ENCODE measurements at places on chromosomes 12 and 14. TPM values are rescaled to one million over a fixed set of nuclear protein-coding genes. Genes with fewer than 3 reads are reported as not detected.

Gene DCD
- total RNA-seq, result not detected

Gene MYO1A
- total RNA-seq, result 2.6 TPM

Gene SYT1
- not detected for total RNA-seq

Gene KRT3
- not detected for total RNA-seq

DNA sequence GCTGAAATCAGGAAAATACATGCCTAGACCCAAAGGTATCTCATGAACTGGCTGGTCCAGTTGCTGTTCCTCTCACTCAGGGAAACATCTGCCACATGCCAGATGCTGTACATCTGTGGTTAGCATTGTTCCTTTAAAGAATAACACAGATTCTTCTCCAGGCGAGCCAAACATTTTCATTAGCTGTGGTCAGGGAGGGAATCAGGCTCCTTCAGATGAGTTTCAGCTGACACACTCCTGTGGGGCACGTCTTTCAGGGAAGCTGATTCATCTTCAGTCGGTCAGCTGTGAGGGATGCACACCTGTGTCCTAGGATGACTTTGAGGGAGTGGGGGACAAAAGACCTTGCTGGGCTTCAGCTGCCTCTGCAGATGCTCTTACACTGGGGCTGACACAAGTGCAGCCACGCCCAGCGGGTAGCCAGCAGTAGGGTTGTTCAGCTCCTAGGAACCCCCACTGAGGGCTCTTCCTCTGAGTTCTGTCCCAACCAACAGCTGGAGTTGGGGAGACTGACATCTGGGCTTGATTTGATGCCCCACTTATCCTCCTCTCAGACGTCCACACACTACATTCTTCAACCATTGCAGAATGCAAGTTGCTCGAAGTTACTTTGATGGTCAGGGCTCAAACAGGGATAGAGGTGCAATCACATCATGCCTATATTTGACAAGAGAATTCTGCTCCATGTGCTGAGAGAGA lies 155.0 kb downstream of the NUAK1 start:
- DNase-seq, result no peak

- no peak for DNase-seq
Observed at GRCh38 chr12:30706476-30706875, 10.8 kb upstream of the IPO8 start.

- no peak for DNase-seq
Observed at GRCh38 chr12:75389061-75389460, 1.8 kb upstream of the GLIPR1L2 start.

GRCh38 chr12:47207829-47208248 lies 128.1 kb upstream of the AMIGO2 start:
- DNase-seq, result no peak

GRCh38 chr12:96302687-96303310 lies 97.4 kb downstream of the CDK17 start:
- no peak for DNase-seq

DNA sequence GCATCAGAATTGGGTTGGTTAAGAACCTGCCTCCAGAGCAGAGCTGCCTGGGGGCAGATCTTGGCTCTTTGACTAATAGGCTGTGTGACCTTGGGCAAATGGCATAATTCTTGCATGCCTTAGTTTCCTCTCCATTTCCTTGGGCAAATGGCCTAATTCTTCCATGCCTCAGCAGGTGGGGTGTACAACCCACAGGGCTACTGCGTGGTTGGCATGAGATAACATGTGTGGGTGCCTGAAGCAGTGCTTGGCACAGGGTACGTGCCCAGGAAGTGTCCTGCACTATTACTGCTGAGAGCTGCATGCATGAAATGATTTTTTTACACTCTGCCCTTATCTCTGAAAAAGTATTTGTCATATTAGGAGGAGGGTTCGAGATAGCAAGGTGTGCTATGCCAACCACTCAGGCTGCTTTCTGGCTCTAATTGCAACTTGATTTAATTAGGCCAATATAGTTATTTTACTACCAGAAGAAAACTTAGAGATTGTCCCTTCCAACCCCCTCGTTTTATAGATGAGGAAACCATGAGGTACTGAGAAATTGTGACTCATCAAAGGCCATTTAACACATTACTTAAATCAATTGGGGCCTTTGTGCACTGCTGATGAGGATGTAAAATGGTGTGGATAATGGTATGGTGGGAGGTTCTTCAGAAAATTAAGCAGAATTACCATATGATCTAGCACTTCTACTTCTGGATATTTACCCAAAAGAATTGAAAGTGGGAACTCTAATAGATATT lies 161.6 kb upstream of the HIF1A start:
- DNase-seq, result peak; percentile 44

- DNase-seq, result no peak
Observed at GRCh38 chr14:59629444-59630287, 53.1 kb upstream of the CCDC175 start.

DNA sequence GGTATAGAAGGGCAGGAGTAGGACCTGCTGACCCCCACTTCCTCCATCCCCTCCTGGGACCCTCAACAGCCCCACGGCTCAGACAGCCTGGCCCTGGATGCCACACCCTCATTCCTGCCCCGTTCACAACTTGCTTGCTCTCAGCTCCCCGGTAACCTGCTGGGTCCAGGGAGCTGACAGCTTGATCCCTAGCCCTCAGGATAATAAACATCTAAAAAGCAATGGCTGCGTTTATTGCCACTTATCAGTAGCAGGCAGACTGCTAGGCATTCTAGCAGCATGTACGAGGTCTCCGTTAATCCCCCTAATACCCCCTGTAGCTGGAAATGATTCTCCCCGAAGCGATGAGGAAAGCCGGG lies 24.3 kb upstream of the RPLP0 start:
- no peak for DNase-seq

DNA sequence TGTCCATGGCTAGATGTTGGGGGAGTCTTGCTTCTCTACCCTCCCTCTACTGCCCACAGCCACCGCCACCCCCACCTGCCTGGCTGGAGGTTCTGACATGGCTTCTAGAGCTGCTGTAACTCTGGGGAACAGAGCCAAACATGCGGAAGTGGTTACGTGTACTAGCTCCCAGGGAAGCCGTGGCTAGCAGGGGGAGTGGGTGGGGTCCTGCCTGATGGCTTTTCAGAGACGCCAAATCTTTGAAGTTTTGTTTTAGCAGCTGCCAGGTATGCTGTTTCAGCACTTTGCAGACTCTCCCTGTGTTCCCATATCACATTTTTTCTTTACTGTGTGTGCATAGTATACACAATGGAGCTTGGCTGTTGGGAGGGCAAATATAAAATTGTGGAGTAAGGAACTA lies 150.3 kb downstream of the TGFB3 start:
- DNase-seq, result peak; percentile 54

GRCh38 chr14:21791749-21792148 lies 118.1 kb upstream of the OR4E1 start:
- DNase-seq, result peak; percentile 10

Measured in activated CD8-positive, alpha-beta T cell treated with anti-CD3 and anti-CD28 coated beads for 36 hours (primary cell).